Hippocampal formation (tissue), 2 donors: ENCODE measurements at places on chromosomes 7 and 10.
A peak's percentile ranks its signal among the peaks of the same experiment; 100 is the strongest.

DNA sequence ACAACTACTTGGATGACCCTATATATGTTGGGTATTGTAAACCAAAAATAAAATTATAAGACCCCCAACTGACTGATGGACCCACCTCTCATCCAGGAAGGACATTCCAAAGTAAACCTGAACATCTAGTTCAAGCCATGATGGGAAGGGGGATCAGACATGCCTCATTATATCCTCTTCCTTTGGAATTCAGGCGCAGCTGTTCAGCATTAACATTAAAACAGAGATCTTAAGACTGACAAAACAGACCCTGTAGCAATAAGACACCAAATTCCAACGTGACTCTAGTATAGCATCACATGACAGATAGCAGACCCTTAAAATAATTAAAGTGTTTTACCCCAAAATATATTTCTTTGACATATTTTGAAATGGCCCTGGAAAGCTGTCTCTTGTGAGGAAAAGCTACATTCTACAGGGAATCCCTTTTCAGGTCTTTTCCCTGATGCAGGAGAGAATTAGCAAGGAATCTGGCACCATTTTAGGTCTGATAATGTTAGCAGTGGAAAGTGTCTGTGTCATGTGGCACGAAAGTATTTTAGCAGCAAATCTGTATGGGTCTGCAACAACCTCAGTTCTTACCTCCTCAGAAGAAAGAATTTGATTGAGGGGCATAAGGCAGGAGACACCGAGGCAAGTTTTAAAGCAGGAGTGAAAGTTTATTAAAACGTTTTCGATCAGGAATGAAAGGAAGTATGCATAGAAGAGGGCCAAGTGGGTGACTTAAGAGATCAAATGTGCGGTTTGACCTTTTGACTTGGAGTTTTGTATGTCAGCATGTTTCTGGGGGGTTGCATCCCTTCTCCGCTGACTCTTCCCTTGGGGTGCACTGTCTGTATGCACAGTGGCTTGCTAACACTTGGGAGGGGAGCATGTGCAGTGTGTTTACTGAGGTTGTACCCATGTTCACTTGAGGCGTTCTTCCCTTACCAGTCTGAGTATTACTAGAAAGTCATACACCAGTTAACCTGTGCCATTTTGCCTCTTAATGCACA, 236.6 kb upstream of the PPP1R3A start:
- DNase-seq = no peak

- no peak for DNase-seq
Observed at GRCh38 chr7:38801786-38802185, 107.2 kb downstream of the VPS41 start.

- no peak for DNase-seq
Observed at GRCh38 chr10:52785418-52785817, 12.8 kb upstream of the MBL2 start.

GRCh38 chr10:114017873-114018272, 25.8 kb upstream of the ADRB1 start:
- no peak for DNase-seq

DNA sequence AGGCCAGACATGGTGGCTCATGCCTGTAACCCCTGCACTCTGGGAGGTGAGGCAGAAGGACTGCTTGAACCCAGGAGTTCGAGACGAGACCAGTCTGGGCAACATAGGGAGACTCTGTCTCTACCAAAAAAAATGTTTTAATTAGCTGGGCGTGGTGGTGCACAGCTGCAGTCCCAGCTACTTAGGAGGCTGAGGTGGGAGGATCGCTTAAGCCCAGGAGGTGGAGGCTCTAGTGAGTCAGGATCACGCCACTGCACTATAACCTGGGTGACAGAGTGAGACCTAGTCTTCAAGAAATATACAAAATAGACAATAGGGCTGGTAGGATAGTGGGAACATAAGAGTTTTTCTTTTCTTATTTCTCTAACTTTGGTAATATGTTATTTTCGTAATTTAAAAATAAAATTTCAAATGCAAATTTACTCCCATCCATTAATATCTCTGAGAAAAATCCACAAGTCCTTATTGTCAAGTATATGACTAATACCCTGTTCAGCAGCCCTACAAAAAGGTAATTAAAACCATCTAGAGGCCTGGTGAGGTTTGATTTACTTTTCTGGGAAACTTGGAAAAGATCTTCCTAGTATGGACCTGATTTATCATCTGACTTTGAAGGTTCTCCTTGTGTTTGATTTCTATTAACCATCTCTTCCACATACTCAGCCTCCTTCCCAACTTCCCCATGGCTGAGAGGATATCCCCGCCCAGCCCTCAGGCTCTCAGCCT, 50.0 kb downstream of the CREB3L2 start:
- no peak for DNase-seq

- no peak for DNase-seq
Observed at GRCh38 chr10:30051220-30051619, 8.2 kb downstream of the JCAD start.

DNA sequence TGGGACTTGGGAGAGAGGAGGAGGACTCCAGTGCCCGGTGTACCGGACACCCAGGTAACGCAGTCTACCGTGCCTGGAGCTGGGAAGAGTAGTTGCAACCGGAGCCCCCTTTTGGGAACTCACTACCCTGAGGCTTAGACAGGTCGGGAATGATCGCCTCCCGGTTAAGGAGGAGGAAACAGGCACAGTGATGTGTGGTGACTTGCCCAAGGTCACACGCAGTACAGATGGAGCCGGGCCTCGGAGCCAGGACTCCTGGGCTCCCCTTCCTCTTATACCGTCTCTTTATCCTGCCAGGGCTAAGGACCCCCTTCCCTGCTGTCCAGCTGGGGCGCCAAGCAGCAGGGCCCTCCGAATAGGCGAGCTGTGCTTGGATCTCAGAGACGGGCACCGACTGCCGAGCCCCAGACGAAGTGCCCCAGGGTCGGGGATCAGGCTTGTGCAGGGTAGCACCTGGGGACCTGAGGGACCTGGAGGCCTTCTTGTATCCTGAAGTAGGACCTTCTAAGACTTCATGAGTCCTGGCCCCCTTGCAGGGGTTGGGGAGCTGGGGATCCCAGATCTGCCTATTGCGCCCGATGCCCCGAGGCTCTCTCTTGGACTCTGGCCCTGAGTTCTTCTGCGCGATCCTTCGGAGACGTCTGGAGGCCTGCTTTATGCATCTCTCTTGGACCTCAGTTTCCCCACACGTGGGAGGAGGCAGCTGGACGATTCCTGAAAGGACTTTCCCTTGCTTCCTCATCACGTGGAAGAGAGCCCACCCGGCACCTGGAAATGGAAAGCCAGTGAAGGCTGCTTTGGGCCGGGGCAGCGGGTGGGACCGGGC, 767 bp upstream of the CYP26A1 start:
- DNase-seq = no peak

GRCh38 chr10:123140164-123140982, 4.6 kb downstream of the HMX3 start:
- no peak for DNase-seq

DNA sequence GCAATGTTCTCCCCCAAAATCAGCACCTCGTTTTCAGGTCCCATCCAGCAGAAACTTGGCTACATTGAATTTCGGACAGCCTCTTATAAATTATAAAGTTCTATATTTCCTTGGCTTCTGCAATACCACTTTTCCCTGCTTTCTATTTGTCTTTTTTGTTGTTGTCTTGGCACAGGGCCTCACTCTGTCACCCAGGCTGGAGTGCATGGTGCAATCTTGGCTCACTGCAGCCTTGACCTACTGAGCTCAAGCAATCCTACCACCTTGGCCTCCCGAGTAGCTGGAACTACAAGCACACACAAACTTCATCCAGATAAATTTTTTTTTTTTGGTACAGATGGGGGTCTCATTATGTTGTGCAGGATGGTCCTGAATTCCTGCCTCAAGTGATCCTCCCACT, 55.3 kb upstream of the HECW1 start:
- DNase-seq = no peak

- peak; percentile 39 for DNase-seq
Observed at GRCh38 chr10:103661198-103661950, 167.9 kb downstream of the NEURL1 start.

GRCh38 chr7:101922631-101923601, 105.5 kb downstream of the CUX1 start:
- DNase-seq = no peak

DNA sequence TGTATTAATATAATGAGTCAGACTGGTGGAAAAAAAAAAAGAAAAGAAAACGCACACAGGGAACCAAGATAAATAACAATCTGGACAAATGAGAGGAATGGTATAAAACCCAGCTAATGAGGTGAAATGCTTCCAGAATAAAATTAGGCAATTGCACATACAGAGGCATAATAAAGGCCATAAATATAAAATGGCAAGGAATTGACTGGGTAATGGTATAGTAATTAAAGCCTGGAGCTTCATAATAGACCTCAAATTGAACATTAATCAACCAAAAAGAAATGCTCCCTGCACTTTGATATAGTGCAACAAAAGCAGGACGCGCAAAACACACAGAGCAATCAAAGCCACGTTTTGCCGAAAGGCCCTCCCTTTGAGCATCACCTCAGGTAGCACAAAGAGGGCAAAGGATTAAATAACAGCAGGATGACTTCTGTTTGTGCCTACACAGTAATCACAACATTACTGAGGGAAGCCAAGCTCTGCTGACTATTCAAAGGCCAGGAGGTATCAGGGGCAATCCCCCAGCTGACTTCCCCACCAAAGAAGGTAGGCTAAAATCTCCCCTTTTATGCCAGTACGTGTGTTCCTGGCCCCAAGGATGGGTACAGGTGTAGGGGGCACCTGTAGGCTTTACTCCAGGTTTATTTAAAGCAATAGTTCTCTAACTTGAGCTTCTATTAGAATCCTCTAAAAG, 343.7 kb downstream of the ELMO1 start:
- DNase-seq = no peak

- DNase-seq = no peak
Observed at GRCh38 chr10:120420421-120420820, 36.6 kb upstream of the PLPP4 start.

DNA sequence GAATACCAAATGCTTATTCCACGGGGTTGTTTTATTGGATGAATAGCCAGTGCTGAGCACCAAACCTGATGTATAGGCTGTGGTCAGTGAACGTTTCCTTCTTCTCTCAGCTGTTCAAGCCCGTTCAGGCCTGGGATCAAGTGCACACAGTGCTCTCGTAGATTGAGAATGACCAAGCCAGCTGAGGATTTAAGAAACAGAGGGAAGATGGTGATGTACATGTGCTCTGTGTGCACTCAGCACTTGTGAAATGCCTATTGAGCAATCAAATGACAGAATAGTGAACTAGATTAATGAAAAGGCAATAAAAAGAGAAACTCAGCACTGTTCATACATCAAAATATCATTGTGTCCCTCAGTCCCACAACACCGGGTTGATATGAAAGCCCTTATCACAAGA, 302.5 kb downstream of the BMPER start:
- DNase-seq = no peak

- DNase-seq = no peak
Observed at GRCh38 chr7:104093127-104093526, 103.7 kb upstream of the RELN start.

DNA sequence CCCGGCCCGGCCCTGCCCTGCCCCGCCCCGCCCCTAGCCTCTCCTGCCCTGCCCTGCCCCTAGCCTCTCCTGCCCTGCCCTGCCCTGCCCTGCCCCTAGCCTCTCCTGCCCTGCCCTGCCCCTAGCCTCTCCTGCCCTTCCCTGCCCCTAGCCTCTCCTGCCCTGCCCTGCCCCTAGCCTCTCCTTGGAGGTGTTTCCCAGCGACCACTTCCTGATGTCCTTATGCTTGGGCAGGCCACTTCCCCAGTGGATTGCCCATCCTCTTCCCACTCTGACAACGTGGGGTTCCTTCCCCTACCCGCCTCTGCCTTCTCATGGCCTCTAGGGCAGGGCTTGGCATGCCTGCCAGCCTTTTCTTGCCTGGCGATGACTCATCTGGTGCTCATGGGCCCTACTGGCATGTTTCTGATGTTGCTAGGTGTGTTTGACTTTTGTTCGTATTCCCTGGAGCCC, 21.2 kb downstream of the PRXL2A start:
- no peak for DNase-seq

DNA sequence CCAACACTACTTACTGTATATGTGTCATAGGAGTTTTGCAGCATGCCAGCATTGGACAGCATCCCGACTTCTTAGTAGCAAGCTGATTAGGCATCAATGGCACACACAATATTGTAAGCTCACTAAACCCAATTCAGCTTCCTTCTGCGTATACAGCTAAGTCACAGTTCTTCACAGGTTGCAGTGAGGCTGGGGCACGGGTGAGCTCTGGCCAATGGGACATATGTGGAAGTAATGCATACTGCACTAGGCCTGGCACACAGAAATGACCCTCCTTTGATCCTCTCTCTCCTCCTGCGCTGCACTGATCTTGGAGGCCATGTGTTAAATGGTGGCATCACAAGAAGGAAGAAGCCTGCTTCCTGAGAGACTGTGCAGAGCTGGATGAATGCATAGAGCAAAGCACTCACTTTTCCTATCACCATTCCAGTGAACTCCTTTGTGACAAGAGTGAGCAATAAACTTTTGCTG, 11.9 kb downstream of the RAB11FIP2 start:
- DNase-seq = no peak

GRCh38 chr10:121157998-121158397, 306.8 kb downstream of the WDR11 start:
- DNase-seq = no peak

GRCh38 chr10:16698461-16698860, 118.8 kb downstream of the RSU1 start:
- DNase-seq = no peak

DNA sequence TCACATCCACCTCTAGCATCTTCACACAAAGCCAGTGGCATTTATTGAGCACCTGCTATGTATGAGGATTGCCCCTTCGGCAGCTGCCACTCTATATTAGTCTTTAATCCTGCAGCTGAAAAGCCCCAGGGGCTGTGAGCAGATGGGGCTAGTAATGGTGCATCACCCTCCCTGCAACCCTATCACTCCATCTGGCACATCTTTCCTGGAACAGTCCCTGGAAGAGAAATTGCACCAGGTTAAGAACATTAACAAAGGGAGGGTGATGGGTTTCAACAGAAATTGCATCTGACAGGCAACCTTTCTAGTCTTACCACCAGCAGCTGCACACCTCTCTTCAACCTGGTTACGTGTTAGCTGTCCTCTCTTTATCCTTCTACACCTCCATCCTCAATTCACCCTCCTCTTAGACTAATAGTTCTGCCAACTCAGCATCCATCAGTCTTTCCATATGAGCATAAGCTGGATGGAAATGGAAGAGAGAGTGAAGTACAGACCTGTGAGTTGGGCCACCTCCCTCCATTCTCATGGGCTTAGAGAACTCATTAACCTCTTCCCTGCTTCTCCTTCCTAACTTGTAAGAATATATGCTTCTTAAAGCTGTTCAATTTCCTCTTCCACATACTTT, 168.6 kb upstream of the NEBL start:
- DNase-seq = no peak

DNA sequence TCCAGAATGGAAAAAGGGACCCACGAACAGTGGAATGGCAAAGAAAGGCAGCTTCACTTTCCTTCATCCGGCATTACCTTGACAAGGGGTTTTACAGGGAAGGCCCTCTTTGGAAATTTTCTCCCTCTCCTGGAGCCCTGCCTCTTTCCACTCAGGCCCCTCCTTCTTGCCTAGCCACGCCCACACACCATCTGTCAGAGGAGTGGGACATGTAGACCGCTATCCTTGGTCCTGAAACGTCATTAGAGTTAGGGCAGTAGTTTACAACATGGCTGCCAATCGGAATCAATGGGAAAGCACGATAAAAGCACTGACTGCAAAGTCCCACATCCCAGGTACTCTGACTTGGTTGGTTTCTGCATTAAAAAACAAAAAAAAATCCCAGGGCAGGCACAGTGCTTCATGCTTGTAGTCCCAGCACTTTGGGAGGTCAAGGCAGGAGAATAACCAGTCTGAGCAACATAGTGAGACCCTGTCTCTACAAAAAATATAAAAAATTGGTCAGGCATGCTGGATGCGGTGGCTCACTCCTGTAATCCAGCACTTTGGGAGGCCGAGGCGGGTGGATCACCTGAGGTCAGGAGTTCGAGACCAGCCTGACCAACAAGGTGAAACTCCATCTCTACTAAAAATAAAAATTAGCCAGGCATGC, 96.4 kb downstream of the MARCHF5 start:
- DNase-seq = no peak
